ENCODE measurements at places on chromosomes 4 and X.
A peak's percentile ranks its signal among the peaks of the same experiment; 100 is the strongest.

GRCh38 chr4:21742326-21742725, 206.2 kb downstream of the KCNIP4 start:
- DNase-seq: no peak

GRCh38 chr4:175810073-175810730, 1.9 kb downstream of the GPM6A start:
- no peak for DNase-seq

DNA sequence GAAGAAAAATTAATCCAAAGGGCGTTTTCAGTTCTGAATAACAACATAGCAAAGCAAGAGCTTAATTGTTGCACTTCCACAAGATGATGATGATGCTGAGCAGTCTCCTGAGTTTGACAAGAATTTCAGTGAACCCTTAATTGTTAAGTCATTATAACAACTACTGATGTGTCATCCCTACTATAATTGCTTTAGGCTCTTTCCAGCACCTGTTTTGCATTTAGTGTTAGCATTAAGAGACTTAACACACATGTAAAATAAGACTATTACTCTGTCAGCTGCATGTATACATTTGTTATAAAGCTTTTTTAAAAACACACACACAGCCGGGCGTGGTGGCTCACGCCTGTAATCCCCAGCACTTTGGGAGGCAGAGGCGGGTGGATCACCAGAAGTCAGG, 37.9 kb upstream of the GALNT7 start:
- peak; percentile 41 for DNase-seq

DNA sequence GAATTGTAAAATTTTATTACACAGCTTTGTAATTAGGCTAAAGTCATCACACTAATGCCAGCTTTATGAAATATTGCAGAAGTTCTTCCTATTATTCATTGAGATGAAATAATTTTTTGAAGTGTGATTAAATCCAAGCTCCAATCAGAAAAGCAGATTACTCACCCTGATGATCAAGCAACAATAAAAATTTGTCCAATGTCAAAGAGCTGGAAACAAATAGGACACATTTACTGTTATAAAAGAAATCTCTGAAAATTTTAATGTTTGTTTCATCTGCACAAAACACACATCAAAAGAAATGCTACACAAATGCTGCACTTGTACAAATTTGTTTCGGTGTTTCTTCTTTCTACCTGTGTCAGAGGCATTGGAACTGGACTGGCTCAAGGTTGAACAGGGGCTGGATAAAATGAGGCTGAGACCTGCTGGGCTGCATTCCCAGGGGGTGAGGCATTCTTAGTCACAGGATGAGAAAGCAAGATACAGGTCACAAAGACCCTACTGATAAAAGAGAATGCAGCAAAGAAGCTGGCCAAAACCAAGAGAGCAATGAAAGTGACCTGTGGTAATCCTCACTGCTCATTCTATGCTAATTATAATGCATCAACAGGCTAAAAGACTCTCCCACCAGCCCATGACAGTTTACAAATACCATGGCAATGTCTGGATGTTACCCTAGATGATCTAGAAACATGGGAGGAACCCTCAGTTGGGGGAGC, 78.3 kb downstream of the GASK1B start:
- peak; percentile 88 for DNase-seq

GRCh38 chrX:20974326-20974725, 399.9 kb upstream of the CNKSR2 start:
- DNase-seq: peak; percentile 55

DNA sequence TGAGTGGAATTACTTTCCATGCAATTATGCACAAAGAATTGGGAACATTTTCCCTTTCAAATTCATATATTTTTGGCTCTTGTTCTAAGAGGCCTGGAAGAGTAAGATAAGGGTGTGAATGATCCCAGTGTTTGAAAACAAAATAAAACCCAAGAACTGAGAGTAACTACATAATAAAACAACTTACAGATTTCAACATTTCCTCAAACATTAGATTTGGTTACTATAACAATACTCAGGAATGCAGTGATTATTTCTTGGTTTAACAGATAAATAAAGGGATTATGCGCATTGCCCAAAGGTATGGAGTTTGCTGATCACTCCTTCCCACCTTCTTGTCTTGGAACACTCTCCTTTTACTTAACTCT, 292.5 kb downstream of the CAMK2D start:
- DNase-seq: no peak

- DNase-seq: peak; percentile 63
These were observed 203.4 kb downstream of the ANAPC10 start for GRCh38 chr4:144894573-144894972.

- DNase-seq: no peak
These were observed 183.7 kb upstream of the LDB2 start for GRCh38 chr4:17082186-17082585.

- no peak for DNase-seq
These were observed 132.2 kb upstream of the NDP start for GRCh38 chrX:44105228-44105913.

GRCh38 chrX:94524867-94525266, 850.9 kb downstream of the FAM133A start:
- peak; percentile 16 for DNase-seq

GRCh38 chrX:129780441-129781105, 824 bp downstream of the SASH3 start:
- no peak for DNase-seq

GRCh38 chr4:2284934-2285612, 23.2 kb upstream of the MXD4 start:
- no peak for DNase-seq

DNA sequence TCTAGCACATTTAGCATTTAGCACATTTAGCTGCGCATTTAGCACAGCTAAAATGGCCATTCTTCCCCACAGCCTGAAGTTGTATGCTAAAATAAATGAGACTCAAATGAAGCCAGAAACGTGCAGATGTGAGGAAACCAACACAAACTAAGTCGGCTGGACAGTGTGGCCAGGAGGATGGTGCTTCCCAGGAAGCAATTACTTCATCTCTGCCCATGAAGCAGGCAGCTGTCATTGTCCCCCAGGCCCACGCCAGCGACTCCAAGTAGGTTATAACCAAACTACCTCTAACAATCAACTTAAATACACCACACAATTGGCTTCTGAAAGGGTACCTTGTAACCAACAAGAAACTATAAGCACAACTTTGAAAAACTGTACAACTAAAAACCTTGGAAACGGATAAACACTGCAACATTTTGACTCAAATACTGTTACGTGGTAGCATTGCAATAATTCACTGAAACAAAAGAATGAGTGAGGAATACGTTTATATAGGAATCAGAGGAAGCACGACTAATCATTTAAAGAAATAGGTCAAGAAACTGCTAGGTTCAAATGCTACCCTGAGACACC, 39.2 kb downstream of the AFAP1 start:
- DNase-seq: no peak

GRCh38 chr4:147617841-147618691, 869 bp downstream of the TMEM184C start:
- DNase-seq: no peak

DNA sequence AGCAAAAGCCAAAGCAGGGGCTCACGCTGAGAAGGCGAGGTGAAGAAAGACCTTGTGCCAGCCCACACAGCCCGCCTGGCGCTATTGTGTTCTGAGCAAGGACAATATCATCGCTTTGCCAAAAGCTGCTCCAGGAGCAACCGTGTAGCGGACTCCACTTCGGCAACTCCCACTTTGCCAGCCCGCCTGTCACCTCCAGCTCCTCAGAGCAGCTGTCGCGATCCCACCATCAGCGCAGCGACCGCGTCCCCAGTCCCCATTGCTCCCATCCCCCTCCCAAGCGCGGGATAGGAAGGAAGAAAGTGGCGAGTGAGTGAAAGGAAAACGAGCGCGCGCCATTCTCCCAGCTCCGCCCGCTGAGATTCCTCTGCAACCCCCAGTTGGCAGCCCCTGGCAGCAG, 759 bp downstream of the ZC4H2 start:
- peak; percentile 17 for DNase-seq

DNA sequence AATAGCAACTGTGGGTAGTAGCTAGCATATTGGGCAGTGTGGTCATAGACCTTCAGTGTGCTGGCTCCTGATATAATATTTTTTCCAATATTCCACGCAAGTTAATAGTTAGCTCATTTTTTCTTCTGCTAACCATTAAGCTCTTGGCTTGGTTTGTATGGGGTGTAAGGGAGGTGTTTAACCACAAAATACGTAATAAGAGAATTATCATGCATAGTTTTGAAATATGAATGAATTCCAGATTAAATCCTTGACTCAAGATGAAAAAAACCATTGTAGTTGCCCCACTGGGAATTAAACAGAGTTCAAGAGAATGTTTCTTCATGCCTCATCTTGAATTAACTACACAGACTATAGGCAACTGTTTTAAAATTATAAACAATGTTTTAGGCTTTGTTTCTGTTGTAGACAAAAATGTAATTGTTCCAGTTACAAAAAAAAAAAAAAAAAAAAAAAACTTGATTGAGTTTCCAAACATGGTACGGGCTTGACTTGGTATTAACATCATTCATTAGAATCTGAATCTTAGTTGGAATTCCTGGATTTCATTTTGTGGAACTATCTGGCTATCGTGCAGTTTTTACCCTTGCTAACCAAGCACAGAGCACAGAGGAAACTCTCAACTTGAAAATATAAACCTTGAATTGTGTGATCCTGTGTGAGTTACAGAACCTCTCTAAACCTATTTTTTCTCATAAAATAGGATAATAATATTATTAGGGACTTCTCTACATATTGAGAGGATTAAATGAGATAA, 28.4 kb downstream of the CXCL1 start:
- no peak for DNase-seq

- DNase-seq: no peak
These were observed 116.6 kb upstream of the FAT1 start for GRCh38 chr4:186840222-186840701.

DNA sequence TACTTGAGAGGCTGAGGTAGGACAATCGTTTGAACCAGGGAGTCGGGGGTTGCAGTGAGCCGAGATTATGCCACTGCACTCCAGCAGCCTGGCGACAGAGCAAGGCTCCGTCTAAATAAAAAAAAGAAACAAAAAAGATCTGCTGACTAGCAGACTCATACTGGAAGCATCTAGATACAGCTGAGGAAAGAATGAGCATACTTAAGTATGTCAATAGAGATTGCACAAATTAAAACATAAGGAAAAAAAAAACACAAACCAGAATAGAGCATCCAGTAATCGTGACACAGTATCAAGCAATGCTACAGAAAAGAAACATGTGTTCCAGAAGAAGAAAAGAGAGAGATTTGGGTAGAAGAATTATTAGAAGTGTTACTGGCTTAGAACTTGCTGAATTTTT, 105.5 kb upstream of the SPOCK3 start:
- DNase-seq: no peak

- DNase-seq: no peak
These were observed 55.9 kb upstream of the IL2 start for GRCh38 chr4:122512430-122512829.
